ENCODE measurements at places on chromosomes 5 and 9.
A peak's percentile ranks its signal among the peaks of the same experiment; 100 is the strongest.

DNA sequence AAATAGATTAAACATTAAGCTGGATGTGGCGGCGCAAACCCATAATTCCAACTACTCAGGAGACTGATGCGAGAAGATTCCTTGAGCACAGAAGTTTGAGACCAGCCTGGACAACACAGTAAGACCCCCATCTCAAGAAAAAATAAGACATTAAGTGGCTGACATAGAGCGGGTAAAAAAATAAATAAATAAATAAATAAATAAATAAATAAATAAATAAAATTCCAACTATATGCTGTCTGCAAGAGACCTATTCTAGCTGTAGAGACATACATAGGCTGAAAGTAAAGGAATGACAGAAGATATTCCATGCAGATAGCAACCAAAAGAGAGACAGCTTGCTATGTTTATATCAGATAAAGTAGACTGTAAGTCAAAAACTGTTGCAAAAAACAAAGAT lies 17.4 kb upstream of the SH3TC2 start:
- DNase-seq = no peak

GRCh38 chr5:15585128-15585527 lies 85.1 kb downstream of the FBXL7 start:
- DNase-seq = no peak

DNA sequence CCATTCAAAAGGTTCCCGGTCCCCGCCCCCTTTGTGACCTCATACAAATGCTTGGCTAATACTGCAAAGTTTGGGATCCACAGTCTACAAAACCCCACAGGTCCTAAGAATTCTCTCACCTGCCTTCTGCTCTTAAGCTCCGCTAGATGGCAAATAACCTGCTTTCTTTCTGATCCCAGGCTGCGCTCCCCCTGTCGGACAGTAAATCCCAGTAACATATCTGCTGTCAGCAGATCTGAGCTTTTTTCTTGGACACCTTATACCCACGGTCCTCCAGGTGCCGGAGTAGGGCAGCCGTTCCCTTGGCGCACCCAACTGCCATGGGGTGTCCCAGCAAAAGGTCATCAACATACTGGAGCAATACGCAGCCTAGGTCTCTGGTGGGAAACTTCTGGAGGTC lies 39.0 kb upstream of the PPP1R26 start:
- no peak for DNase-seq

DNA sequence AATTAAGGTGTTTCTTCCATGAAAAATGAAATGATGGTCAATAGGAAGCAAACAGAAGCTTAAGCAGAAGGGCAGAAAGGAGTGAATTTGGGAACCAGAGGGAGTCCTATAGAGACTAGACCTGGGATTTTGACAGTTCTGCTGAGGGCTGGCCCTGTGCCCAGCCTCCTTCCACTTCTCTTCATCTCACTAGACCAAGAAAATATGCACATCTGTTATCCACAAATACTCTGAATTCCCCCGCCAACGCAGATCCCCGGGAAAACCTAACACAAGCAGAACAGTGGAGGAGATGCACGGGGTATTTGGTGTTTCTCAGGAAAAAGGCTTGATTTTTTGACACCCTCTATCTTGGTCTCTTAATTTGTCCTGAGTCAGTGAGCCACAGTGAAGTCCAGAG lies 22.7 kb downstream of the GRIA1 start:
- DNase-seq = no peak

DNA sequence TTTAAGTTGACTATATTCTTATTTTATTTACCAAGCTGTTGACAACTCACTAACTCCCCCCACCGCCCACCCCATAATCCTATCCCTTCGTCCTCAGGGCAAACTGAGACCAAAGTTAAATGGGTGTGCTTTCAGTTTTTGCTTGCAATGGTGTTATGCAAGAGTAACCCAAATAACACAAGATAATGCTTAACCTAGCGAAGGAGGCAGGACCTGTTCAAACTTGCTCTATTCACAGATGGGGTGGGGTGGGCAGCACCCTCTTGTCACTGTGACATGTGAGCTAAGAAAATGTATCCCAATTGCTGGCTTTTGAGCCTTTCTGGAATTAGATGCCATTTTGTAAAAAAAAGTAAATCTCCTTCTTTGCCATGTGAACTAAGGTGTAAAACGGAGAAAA lies 40.4 kb downstream of the GLIS3 start:
- no peak for DNase-seq

GRCh38 chr5:57552033-57552432 lies 69.4 kb upstream of the ACTBL2 start:
- no peak for DNase-seq

GRCh38 chr9:94630833-94631232 lies 8.5 kb downstream of the FBP1 start:
- DNase-seq = no peak

DNA sequence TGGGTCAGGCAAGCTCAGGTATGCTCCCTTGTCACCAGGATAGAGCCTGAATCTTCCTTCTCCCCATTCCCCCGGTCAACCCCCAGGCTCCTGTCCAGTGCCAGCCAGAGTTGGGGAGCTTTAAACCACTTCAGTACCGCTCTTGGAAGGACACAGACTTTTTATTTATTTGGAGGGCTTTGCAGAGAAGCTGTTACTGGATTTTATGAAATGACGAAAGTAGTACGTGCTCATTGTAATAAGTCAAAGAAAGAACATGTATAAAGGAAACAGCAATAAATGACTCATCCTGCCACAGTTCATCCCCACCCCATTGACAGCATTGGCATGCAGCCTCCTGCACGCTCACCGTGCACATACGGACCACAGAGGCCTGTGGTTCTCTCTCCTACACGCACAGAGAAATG lies 230.3 kb downstream of the AUH start:
- peak; percentile 50 for DNase-seq

- no peak for DNase-seq
These were observed 143.4 kb downstream of the FGF18 start for GRCh38 chr5:171562822-171563221.

DNA sequence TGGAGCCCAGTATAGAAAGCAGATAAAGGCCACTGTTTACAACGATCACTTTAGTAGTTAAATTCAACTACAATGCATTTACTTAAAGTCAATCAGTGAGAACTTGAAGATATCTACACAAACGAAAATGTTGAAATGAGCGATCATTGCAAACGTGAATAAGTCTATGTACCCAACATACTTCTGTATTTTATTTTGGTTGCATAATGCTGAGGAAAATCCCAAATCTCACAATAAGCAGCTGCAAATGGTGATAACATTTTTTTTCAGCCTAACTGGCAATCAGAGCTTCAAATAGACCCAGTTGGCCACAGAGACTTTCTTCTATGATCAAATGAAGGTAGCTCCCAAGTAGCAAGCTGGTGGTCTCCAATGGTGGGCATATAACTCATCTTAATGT lies 32.1 kb downstream of the PDGFRB start:
- no peak for DNase-seq

DNA sequence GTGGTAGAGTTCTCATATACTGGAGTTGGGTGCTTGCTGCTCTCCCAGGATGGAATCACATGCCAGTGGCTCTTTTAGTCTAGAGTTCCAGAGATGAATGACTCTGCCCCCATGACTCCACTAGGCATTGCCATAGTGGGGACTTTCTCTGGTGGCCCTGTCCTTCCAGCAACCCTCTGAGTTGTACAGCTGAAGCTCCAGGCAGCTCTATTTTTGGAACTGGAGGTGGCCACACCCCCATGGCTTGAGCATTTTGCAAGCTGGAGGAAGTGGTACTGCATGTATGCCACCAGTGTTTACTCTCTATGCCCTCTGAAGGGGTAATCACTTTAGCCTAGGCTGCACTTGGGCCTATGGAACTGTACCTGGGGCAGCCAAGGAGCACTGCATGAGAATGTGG lies 112.6 kb downstream of the RANBP17 start:
- DNase-seq = no peak

DNA sequence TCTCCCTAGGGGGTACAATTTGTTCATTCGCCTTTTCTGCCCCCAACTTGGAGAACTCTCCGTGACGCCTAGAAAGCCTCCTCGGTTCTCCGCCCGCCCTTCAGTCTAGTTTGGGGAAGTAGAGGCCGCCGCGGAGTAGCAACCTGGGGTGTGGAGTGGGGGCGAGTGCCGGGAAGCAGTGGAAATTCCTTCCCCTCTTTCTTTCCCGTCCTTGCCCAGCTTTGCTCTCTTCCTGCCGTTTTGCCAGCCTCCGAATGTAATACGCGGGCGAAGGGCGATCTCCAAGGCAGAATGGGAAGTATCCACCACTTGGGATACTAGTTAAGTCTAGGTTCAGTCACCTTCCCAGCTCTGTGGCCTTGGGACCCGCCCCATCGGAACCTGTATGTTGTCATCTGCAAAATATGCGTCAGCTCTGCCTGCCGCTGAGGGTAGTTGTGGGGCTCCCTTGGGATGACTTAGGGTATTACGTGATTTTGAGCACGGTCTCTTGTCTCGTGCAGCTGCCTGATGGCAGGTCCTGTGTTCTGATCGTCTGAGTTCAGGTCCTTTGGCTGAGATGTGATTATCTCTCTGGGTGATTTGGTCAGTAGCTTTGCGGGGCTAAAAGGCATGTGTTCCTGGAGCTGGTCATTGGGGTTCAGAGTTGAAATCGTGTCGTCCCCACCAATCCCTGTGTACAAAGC lies 724 bp downstream of the PAM start:
- no peak for DNase-seq

- DNase-seq = no peak
These were observed 228.1 kb upstream of the NR4A3 start for GRCh38 chr9:99593610-99594009.

GRCh38 chr5:125422342-125422741 lies 675.9 kb upstream of the ZNF608 start:
- DNase-seq = no peak

DNA sequence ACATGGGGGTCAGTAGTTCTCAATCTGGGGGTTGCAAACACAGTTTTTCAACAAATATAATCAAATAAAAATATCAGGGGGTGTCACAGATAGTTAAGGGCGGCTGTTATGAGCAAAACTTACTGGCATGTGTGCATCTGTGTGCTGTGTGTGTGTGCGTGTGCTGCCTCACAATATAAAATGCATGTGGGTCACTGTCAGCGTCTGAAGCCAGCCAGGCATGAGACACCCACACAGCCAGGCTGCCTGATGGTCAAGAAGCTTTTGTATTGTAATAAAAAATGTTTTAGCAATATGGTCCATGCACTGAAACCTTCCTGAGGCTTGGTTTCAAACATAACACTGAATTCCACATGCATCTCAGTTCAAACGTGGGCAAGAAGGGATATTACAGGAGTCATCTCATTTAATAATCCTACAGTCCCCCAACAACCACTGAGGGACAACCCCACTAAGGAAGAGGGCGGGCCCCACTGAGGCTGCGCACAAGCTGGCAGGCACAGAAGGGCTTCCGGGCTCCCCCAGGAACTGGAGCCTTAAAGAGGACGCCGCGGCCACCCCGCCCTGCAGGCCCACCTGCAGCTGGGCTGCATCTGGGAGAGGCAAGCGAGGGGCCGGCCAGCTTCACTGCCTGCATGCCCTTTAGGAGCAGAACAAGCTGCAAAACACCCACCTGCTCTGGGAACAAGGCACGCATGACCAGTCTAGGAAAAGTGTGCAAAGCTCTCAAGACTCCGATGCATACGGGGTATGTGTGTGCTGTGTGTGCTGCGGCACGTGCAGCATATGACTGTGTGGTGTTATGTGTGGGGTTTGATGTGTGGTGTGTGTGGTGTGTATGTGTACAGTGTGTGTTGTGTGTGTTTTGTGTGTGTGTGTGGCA lies 14.1 kb downstream of the SEMA4D start:
- no peak for DNase-seq

DNA sequence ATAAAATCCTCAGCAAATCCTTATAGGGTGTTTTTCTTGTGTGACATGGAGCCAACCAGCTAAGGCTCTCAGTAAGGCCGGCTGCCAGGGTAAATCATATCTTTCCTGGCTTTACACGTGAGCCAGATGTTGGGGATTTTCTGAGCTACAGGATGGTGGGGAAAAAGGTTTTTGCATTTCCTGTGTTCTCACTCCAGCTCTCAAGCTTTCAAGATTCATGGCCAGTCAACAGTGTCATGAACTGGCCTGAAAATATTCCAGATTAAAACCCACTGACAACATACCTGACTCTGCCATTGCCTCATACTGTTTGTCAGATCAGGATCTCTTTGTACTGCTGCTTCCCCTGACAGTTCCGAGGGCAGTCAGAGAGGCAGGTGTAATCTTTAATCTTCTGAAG lies 306.9 kb downstream of the GLIS3 start:
- DNase-seq = no peak

- no peak for DNase-seq
These were observed 196.6 kb downstream of the GNA14 start for GRCh38 chr9:77451507-77451906.

DNA sequence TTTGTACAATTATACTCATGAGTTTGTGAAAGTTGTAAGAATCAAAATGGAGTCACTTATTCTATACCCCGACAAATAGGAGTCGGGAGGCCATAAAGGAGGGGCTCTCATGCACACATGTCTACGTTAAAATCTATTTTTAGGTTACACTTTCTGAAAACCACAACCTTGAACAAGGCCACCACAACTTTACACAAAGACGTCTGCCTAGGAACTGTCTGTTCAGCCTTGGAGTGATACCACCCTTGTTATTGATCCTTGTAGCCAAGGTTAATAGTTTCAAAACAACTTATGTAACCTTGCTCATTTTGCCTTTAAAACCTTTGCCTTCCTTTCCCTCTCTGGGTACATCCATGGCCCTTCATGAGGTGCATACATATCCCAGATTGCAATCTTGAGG lies 4.1 kb upstream of the NDFIP1 start:
- no peak for DNase-seq

GRCh38 chr9:127415657-127416056 lies 8.5 kb upstream of the ZNF79 start:
- DNase-seq = no peak

- no peak for DNase-seq
These were observed 10.0 kb upstream of the NDST1 start for GRCh38 chr5:150497989-150498317.

DNA sequence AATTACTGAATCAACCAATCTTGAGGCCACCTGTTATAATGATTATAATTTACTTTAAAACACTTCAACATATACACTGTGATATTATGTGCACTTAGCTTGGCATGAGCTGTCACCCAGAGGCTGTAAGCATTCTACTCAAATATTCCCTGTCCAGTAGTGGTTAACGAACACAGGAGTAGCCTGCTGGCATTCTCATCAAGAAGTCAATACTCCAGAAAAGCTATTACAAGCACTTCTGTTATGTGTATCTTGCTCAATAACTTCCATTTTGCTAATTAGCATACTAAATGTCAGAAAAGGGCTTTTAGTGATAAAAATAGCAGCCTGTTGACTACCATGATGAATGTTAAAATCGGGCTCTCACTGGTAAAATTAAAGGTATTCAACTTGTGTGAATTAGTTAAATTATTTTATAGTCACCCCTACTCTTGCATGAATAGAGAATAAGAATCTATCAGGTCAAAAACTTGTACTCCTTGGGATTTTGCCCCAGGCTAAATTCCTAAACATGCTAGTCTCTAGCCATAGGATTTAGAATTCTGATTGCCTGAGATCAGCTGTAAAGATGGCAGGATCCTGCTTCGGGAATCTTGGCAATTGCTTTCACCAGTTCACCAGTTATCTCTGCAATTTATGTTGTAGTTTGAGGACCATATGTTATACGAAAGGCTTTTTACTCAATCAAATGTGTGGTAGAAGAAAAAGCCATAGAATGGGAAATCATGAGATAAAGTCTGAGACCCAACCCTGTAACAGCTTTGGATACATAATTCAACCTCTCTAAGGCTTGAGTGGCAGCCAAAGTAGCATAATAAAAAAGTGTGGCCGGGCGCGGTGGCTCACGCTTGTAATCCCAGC lies 43.4 kb upstream of the PAM start:
- no peak for DNase-seq

- no peak for DNase-seq
These were observed 197.6 kb upstream of the MEF2C start for GRCh38 chr5:89080467-89081116.

- DNase-seq = no peak
These were observed 140.0 kb upstream of the RAD23B start for GRCh38 chr9:107142896-107143603.
